ENCODE measurements at places on chromosomes 7 and 10.

DNA sequence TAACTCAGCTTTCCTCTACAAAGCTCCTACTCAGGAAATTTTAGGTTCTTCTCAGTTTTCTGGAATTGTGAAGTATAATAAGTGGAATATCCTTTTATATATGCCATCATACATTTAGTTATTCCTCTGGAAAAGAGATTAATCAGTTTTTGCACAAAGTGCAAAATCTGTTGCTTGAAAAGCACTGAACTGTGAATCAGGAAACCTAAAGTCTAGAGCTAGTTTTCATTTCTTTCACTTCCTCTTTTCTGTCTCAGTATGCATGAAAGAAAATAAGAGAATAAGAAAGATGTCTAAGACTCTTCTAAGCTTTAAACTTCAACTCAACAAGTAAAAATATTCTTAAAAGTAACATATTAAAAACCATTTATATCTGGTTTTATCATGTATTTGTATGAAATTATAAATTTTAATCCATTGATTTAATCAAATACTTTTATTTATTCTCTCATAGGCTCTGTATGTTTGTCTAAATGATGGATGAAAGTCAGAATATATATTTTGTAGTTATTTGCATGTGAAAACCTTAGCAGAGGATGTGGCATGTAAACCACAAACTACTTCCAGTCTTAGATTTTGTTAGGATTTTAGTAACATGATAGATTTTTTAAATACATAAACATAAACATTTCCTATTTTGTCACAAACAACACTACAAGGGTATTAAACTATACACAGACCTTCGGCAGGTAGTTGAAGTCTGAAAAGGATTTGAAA, 1073.0 kb downstream of the XPNPEP1 start:
- DNase-seq = no peak

- DNase-seq = no peak
Measured at GRCh38 chr10:82866424-82867020, 991.5 kb downstream of the NRG3 start.

GRCh38 chr10:102603946-102604345, 40.3 kb upstream of the TRIM8 start:
- DNase-seq = no peak

GRCh38 chr7:129401228-129401966, 32.8 kb upstream of the STRIP2 start:
- DNase-seq = no peak

DNA sequence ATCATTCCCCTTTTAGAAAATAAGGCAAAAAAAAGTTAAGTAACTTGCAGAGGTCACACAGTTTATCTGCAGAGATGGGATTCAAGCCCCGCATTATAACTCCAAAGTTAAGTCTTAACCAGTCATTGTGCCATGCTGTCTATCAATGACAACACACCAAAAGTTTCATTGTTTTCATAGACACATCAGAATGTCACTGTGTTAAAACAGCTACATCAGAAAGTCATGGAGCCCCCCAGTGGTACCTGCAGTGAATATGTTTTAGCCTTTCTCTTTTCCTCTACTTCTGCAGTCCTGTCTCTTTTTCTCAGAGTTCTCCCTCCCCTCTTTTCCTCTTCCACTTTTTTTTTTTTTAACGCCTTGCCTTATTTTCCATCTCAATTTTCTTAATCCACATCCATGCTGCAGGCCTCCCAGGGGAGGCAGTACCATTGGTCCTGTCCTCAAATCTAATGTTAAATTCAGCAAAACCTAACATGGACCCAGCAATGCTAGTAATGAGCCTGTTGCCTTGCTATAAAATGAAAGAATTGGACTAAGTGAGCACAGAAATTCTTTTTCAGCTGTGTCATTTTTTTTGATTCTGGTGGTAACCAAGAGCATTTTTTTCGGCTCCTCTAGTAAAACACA, 3.8 kb upstream of the NRCAM start:
- no peak for DNase-seq

- DNase-seq = no peak
Measured at GRCh38 chr10:78211561-78212051, 177.9 kb downstream of the RPS24 start.

- no peak for DNase-seq
Measured at GRCh38 chr10:20017961-20018360, 201.7 kb downstream of the PLXDC2 start.

- DNase-seq = no peak
Measured at GRCh38 chr10:62590306-62590705, 214.2 kb upstream of the ADO start.

DNA sequence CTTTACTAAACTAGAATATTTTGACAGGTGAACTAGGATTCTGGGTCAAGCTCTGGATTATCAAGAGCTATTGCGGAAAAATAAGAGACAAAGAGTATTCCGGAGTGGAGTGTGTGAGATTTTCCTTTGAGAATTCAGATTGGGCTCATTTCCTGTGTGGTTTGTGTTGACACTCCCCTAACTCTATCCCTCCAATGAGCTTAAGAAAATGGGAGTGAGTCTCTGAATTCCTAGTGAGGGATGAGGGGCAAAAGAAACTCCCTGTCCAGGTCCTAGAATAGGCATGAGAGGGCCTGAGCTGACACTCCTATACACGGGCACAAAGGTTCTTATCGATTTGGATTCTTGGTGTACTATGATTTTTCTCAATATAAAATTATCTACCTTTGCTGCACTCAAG, 10.2 kb downstream of the KLF14 start:
- DNase-seq = no peak

DNA sequence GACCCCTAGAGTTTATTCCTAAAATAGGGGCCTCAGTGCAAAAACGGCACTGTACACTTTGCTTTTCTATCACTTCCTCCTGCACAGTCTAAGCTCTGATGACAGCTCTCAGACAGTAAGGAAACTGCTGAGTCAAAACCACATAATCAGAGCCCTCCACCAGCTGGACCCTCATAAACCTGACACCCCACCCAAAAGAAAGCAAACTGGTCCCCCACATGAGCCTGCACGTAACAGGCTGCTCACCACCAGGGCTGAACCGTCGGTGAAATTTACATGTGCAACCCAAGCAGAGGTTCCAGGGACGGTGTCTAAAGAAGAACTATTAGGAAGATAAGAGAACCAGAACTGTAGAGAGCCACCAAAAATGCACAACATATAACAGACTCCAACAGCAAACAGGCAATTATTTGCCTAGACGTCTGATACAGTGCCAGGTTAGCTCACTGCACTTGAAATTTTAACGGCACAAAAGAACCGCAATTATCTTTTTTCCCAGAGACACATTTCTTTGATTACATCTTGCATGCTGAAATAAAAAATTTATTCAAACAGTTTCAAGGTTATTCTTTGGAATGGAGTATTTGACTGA, 19.6 kb downstream of the SGMS1 start:
- DNase-seq = no peak

GRCh38 chr10:100997360-100998182, 2.0 kb upstream of the LZTS2 start:
- DNase-seq = peak; percentile 59

- no peak for DNase-seq
Measured at GRCh38 chr10:17544465-17544864, 72.7 kb downstream of the HACD1 start.

DNA sequence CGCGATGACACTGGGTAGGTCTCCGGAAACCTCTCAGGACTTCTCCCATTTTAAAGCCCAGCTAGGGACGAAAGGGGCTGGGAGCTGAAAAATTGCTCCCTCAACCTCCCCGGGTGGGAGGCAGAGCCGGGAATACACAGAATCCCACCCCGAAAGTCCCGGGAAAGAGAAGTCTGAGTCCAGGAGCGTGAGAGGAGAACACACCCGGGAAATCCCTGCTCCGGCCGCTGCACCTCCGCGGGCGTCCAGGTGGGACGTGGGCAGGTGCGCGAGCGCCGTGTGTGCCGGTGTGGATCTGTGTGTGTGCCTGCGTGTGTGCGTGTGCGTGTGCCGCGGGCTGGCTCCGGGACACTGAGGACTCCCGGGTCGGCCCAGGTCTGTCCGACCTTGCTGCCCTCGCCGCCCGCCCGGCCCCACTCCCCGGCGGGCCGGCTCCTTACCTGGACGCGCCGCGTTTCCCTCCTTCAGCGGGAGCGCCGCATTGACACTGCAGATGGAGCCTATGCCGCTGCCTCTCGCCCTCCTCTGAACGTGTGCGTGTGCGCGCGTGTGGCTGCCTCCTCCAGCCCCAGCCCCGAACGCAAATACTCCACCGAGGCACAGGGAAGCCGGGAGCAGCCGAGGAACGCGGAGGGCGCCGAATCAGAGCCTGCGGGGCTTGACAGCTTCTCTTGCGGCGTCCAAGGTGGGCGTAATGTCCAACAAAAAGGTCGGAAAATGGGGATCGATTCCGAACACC, at the start of gene PLXNA4:
TSS of gene PLXNA4 (minus strand) at position 489 of the 739 bp plus-strand sequence. CDS start 67,777 bp downstream, outside the sequence.
- DNase-seq = no peak

DNA sequence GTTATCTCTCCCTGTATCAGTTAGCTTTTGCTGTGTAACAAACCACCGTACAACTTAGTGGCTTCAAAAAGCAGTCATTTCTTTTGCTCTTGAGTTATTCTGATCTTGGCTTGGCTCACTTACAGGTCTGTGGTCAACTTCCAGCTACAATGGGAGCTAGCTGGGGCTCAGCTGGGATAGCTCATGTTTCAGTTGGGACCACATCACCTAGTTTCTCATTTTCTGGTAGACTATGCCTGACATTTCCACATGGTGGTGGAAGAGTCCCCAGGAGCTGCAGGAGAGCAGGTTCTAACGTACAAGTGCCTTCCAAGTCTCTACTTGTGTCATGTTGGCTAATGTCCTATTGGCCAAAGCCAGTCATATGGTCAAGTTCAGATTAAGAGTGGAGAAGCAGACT, 25.8 kb upstream of the PIP4K2A start:
- no peak for DNase-seq

- DNase-seq = no peak
Measured at GRCh38 chr10:14003517-14004184, 327.1 kb downstream of the FRMD4A start.

GRCh38 chr7:29045258-29046086, 87.3 kb upstream of the TRIL start:
- DNase-seq = no peak

DNA sequence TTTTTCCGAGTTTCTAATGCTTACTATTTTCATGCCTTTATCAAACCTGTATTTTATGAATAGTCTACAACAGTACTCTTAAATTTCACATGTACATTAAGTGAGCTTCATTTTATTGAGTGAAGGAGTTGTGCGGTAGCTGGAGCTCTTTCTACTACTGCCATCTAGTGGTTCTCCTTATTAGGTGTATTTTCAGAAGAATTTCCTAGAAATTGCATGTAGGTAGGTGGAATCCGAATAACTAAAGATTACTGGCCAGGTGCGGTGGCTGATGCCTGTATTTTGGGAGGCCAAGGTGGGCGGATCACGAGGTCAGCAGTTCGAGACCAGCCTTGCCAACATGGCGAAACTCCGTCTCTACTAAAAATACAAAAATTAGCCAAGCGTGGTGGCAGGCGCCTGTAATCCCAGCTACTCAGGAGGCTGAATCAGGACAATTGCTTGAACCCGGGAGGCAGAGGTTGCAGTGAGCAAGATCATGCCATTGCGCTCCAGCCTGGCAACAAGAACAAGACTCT, 38.3 kb downstream of the LRRC72 start:
- no peak for DNase-seq

DNA sequence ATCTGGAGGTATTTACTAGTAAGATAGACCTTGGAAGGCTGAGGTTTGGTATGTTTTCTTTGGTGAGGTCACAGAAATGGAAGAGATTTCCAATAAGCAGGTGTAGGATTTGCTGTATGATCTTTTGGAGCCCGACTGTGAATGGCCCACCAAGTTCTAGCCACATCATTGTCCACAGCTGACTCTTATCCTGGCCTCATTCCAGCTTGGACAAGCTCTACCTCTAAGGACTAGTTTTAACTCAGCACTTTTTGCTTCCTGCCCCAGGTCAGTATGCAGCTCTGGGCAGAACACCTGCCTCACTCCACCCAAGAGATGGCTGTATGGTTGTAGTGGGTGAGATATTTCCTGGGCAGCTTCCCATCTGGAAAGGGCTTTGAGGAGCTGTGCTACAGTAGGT, 6.1 kb upstream of the CPA4 start:
- DNase-seq = no peak

DNA sequence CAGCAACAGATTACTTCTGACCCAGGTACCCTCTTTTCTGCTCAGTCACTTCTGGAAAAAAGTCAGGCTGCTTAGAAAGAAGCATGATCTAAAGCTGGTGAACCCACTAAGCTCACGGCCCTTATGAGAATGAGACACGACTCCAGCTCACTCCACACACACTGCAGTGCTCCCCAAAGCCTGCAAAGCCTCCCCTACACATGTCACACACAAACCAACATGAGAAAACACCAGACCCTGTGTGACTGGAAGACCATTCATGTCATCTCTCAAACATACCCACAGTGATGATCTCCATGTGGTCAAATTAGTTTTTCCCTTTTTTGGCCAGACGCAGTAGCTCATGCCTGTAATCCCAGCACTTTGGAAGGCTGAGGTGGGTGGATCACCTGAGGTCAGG, 391 bp downstream of the ANKRD61 start:
- DNase-seq = no peak

DNA sequence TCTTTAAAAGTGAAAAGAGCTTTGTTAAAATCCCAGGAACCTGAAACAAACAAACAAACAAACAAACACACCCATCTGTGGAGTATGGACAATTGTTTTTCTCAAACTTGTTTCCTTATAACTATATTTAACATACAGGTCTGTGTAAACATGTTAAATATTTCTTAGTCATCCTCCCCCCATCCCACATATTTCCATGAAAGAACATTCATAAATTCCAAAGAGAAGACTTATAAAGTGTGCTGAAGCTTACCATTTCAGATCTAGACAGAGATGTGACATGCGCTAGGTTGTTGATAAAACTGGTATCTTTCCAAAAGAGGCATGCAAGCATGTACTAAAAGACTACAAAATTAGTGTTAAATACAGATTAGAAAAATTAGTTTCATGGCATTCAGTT, 6.5 kb downstream of the FKBP14 start:
- no peak for DNase-seq

- DNase-seq = no peak
Measured at GRCh38 chr10:43979551-43979950, 330.9 kb upstream of the ZNF32 start.

DNA sequence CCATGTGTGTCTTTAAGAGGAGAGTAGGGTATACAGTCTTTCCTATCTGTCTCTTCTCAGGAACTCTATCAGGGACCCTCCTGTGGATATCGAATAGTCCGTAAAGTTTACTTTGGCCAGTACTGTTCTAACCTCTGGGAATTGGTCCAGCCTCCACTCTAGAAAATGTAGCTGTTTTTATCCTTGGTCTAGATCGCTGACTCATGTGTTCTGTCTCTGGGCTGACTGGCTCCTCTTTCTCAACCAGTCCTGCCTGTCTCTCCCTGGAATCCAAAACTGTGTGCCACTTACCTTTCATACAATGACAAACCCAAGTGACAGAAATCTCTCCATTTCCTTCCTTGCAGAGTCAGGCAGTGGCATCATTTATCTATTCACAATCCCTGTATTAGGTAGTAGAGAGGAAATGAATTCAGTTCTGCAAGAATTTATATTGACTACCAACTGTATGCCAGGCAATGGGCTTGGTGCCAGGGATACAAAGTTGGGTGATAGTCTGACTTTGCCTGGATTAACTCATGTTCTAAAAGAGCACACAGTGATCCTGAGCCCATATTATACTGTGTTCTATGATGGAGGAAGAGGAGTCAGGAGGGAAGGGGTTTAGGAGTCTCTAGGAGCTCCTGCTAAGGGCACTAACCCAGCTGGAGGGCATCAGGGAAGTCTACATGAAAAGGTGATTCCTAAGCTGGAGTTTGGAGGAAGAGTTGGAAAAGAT, 232.7 kb downstream of the LRMDA start:
- DNase-seq = no peak
